SK-N-DZ (cell line): ENCODE measurements at places on chromosomes 5 and 9.

DNA sequence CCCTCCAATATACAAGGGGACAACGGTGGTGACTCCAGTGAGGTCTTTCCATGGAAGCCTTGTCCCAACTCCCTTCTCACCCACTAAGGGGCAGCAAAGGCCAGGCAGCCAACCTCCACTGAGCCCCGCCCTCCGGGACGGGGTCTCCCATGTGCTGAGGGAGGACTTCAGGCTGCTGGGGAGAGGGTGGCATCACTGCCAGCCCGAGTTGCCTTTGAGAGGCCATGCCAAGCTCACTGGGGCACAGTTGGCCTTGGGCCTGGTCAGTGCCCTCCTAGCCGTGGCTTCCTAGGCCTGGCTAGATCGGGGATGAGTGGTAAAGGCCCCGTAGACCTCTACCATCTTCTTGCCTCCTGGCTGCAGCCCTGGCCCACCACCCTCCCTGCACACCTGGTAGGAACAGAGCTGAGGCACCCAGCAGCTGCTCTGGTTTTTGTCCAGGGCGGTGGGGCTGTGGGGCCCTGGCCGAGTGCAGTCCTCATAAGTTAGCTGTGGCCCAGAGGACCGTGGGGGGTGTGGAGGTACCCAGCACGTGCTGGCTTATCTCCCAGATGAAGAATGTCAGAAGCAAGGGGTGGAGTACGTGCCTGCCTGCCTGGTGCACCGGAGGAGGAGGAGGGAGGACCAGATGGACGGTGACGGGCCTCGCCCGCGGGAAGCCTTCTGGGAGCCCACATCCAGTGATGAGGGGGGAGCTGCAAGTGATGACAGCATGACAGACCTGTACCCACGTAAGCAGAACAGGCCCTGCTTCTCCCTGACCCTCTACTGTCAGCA is 3.2 kb downstream of the SURF2 start:
- peak; percentile 60 for DNase-seq

- no peak for DNase-seq
These were observed 23.8 kb downstream of the ASS1 start for GRCh38 chr9:130468566-130468965.

DNA sequence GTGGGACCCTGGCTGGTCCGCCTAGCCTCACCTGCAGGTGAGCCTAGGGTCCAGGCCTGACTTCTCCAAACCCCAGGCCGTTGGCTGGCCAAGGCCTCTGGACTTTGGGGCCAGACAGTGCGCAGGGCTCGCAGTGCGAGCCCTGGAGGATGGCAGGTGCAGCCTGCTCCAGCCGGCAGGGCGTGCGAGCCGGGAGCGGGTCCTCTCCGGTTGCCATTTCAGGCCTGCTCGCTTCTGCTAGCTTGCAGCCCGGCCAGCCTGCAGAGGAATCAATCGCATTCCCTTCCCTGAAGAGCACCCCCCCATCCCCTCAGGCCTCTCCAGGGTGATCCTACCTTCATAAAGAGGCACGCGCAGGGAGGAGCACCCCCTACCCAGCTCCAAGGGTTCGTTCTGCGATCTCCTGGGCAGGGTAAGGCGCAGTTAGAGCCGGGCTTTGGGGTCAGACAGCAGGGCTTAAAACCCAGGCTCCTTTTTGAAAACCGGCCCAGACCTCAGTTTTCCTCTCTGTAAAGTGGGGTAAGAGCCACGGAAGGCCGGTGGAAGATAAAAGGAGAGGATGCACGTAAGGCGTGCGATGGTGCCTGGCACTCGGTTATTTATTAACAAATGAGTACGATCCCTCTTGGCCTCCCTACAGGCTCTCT is 6.2 kb downstream of the BARHL1 start:
- no peak for DNase-seq

DNA sequence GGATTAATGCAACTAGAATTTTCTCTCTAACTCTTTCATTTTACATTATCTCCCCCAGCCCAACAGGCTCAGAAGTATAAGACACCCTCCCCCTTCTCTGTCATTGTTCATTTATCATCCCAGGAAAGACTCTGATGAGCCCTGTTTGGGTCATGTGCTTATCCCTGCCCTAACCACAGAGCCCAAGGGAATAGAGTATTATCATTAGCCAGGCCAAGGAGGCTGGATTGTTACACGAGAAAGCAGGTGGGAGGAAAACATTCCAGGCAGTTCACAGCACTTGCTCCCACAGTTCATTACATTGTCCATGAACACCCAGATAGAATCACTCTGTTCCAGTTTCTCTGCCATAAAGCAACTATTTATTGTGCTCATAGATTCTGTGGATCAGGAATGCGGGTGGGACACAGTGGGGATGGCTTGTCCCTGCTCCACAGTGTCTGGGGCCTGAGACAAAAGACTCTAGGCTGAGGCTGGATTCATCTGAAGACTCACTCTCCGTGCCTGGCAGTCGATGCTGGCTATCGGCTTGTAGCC is 59.5 kb upstream of the TMEM215 start:
- no peak for DNase-seq

GRCh38 chr9:88045686-88046085 is 71.4 kb upstream of the CDK20 start:
- DNase-seq = no peak

DNA sequence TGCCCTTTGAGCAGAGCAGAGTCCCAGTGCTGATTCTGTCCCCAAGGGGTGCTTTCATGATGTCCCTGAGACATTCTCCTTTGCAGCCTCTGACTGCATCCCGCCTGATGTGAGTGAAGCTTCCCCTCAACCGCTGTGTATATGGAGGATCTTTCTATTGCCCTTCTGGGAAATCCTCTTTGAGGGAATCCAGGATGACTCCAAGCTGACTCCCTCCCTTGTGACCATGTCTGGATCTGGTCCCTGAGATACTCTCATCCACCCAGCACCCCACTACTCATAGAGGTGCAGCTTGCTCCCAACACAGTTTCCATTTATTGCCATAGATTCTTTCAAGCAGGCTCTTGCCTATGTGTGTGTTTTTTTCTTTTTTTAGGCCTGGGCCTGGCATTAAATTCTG is 216.5 kb downstream of the SEC61B start:
- no peak for DNase-seq

- no peak for DNase-seq
These were observed 6.2 kb downstream of the ETF1 start for GRCh38 chr5:138536665-138537315.

DNA sequence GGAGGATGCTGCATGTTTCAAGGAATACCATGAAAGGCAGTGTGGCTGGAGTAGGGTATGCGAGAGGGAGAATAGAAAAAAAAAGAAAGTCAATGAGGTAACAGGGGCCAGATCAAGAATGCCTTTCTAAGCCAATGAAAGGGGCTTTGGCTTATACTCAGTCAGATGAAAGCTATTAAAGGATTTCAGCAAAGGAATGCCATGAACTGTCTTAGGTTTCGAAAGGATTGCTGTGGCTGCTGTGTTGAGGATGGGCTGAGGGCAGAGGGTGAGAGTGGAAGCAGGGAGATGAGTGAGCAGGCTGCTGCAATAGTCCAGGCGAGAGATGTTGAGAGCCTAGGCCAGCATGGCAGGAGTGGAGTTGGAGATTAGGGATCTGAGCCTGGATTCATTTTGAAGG is 135.4 kb upstream of the CKMT2 start:
- no peak for DNase-seq

- DNase-seq = no peak
These were observed 183.3 kb downstream of the CACNA1B start for GRCh38 chr9:138060881-138061280.

- peak; percentile 44 for DNase-seq
These were observed 530 bp downstream of the UCK1 start for GRCh38 chr9:131530546-131530919.

DNA sequence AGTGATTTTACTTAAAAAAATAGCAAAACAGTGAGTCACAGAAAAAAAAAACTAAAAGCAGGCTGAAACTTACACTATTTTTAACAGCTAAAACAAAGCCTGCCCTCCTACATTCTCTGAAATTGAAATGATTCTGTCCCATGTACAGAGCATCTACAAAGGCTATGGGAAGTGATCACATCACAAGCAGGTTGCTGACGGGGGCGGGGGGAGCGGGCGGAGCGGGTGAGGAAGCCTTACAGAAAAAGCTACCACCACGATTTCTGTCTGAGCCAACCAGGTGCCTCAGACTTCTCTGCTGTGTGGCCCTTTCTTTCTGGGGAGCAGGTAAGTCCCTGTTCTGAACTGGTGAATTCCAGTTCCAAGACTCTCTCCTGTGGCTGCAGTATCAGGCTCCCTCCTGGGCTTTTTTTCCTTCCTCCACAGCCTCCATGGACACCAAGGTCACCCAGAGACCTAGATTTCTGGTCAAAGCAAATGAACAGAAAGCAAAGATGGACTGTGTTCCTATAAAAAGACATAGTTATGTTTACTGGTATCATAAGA is 104.9 kb downstream of the ANKRD18B start:
- no peak for DNase-seq

DNA sequence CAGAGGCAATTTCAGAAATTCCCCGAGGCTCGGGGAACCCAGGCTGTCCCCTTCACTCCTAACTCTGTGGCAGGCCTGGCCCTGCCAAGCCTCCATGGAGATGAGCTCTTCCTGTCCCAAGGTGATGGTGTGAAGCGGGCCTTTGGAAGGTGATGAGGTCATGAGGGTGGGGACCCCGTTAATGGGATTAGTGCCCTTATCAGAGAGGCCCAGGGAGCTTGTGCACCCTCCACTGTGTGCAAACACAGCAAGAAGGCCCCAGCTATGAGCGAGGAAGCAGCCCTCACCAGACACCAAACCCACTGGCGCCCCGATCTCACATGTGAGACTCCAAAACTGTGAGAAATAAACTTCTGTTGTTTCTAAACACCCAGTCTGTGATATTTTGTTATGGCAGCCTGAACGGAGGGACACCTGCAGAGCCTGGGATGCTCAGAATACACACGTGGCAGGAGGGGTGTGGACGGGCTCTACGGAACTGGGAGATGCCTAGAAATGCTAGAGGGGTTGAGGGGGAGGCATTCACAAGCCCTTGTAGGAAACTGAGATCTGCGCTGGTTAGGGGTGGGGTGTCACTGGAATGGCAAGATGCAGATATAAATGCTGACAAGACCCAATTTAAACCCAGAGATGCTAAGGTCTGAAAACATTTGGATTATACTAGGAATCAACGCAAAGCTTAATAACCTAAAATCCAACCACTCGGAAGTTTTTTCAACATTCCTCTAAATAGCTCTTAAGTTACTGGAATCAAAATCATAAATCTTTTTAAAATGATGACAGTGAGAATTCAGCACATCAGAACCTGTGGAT is 46.9 kb downstream of the ADAMTS2 start:
- DNase-seq = no peak

- DNase-seq = peak; percentile 79
These were observed 599.6 kb downstream of the CCDC171 start for GRCh38 chr9:16152276-16153101.

GRCh38 chr5:88248743-88249540 is 19.7 kb downstream of the TMEM161B start:
- no peak for DNase-seq

- no peak for DNase-seq
These were observed 71.1 kb upstream of the PITX1 start for GRCh38 chr5:135105105-135105484.

GRCh38 chr5:180720486-180720885 is 19.4 kb downstream of the OR2Y1 start:
- no peak for DNase-seq

DNA sequence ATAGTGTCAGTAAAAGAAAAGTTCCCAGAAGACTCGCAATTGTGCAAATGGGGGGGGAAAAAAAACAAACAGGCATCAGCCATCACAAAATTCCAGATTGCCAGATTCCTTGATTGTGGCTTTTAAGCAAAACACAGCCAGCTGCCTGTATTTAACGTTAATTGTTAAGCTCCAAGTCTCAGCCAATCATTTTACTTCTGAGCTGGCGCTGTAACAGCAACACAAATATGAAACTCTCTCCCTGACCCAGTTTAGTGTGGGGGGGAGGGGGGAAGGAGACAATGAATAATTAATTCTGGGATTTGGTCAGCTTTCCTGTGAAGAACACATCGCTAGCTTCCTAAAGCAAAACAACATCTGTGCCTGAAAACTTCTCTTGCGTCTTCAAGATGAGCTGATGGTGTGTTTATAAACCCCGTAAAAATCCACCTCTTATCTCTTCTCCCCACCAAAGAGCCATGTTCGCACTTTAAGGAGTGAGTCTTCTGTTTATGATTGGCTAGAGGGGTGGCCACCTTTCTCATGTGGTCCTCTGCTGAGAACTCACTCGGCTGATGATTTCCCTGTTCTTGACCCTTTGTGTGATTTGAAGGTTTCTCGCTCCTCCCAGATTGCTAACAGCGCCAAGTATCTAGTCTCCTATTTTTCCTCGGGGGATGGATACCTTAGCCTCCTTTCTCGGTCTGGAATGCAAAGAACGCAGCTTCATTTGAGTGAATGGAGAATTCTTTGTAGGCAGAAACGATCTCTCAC is 160.2 kb upstream of the DAPK1 start:
- DNase-seq = no peak

GRCh38 chr5:148957591-148958202 is 105.2 kb downstream of the SH3TC2 start:
- DNase-seq = peak; percentile 13

DNA sequence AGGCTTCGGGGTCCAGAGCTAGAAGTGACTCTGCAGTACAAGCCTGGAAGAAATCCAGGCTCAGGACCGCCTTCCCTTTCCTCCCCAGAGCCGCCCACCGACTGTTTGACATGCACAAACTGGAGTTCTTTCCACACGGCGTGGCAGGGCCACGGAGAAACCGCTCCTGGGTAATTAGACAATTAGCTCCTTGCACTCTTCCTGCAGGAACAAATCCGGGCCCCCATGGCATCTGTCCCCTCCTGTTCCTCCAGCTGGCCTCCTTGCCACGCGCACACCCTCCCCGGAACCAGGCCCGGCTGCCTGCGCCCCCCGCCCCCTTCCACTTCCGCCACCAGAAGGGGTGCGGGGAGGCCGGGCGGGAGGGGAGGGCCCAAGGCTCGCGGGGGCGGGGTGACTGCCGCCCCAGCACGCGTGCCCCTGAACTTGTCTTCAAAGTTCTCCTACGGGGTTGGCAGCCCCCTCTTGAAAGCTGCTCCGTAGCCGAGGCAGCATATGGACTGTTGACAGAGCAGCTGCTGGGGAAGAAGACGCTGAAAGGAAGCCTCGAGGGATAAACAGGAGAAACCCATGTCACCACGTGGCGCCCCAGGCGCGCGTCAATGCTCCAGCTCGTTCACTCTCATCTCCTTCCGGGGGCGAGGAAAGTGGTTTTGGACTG is 74.3 kb downstream of the SEC61B start:
- peak; percentile 54 for DNase-seq

DNA sequence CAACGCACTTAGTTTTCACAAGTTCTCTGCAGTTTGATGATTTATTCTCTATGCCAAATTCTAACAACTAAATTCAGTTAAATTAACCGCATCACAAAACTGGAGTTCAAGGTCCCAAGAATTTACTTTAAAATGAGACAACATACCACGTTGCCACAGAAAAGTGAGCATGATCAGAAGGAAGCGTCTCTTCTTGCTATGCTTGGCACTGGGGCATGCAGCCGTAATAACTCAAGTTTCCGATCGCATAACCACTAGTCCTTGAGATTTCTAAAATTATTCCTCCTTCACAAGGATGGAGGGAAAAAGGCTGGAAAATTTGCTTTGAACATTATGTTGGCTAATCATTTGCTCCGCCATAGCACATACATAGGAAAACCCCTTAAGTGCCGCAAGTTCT is 13.9 kb downstream of the NFIB start:
- no peak for DNase-seq
